ENCODE measurements at places on chromosomes 16 and 17.

DNA sequence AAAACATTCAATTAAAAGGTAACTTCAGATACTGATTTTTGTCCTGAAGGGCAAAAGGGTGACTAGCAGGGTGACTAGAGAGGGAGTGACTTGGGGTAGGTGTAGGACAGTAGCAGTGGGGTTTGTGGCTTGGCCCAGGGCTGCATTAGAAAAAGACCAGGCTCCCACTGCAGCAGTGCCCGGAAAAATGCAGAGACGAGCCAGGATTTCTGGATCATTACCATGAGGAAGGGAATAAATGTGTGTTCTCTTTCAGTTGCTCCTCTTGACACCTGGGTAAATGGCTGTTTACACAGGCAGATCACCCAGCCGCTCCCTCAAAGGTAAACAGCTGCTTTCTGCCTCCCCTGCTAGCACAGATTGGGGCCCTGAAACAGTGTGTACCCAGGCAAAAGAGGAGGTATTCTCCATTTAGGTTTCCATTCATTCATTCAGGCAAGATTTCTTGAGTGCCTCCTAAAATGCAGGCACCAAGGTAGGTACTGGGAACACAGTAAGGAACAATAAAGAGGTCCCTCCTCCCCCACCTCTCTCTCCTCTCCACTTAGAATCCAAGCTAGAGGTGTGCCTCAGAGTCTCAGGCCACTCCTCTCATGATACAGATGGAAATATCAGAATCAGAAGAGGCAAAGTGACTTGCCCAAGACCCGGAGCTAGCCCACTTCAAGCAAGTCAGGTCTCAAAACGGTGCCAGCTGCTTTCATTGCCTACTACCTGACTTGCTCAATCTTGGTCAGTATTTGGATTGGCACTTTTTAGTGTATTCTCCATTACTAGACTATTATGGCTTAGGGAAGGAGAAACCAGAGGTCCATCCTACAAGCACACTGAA lies 15.2 kb upstream of the TOX3 start:
- DNase-seq = no peak

DNA sequence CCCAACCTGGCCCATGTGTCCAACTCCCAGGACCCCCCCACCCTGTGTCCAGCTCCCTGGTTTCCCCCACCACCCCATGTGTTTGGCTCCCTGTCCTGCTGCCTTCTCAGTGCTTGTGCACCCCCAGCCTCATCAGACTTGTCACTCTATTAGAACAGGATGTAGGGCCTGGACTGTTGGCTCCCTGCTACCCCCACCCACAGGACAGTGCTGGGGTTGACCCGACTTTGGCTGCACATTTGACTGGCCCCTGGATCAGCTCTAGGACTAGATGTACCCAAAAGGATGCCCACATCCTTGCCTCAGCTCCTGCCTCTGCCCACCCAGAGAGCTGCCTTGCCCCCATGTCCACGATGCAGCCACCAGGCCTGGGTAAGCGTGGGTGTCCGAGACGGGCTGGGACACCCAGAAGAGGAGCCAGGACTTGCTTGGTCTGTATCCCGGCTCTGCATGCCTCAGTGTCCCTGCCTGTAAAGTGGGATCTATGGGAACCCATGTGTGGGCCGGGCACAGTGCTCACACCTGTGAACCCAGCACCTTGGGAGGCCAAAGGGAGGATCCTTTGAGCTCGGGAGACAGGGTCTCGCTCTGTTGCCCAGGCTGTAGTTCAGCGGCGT lies 1.5 kb upstream of the CCDC57 start:
- DNase-seq = no peak

DNA sequence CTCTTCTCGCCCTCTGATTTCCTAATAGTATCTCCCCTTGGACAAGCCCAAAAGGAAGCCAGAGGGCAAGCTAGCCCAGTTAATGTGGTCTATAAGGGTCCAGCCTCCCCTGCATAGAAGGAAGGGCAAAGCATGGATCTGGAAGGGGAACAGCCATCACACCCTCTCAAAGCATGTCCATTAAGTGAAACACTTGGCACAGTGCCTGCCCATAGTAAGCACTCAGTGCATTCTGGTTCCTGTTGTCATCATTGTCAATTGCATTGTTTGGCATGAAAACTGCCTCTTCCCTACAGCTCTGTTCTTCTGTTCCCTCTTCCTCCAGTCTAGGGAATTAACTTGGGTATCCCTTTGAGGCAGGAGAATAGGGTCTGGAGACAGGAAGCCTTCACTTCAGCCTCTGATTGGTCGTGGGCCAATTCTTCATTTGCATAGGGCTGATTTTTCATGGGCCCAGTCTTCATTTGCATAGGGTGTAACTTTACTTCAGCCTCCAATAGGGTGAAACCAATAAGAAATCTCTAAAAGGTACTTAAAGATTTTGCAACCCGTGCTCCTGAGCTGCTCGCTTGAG lies 81.4 kb downstream of the C17orf67 start:
- DNase-seq = peak; percentile 7

- peak; percentile 4 for DNase-seq
These were observed 27.4 kb upstream of the CACNA1H start for GRCh38 chr16:1125471-1125870.

DNA sequence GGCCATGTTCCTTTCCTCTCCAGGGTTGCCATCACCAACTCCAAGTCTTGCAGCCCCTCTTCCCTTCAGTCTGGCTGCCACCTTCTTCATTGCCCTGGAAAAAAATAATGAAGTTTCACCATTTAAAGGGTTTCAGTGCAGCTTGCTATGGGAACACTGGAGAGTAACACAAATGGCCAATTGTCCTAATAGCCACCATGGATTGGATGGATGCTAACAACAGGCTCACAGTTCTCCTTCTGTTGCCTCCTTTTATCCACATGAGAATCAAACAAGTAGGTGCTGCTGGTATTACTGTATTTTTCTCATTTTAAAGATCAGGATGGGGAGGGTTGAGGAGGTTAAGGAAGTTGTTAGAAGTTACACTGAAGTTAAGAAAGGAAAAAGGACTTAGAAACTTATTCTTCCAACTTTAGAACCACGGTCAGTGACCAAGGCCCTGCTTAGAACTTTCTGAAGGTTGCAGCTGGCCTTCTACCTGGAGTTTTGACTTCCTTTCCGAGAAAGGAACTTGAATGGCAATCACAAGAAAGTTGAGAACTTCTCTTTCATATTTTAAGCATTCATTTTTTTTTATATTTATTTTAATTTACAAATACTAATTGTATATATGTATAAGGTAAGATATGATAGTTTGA lies 198.0 kb upstream of the MAF start:
- no peak for DNase-seq

DNA sequence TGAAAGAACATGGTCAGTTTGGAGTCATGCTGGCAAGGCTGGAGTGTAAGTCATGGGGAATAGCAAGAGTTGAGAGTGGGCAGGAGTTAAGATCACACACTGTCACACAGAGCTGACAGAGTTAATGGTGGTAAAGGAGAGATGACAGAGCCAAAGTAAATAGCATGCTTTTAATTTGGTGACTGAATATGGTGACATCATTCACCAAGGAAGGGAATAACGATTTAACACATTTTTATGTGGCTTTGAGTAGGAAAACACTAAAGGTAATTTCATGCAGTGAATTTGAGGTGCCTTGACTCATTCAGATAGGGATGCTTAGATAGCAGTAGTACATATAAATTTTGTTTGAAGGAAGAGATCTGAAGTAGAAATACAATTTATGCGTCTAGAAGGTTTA lies 42.1 kb downstream of the SYNRG start:
- DNase-seq = no peak

GRCh38 chr17:3910420-3911270 lies 5.6 kb downstream of the P2RX1 start:
- DNase-seq = no peak
